IPS DF 19.7 (cell line): ENCODE measurements at places on chromosomes 16 and 17.

GRCh38 chr16:67464565-67464964 is 16.4 kb downstream of the ATP6V0D1 start:
- DNase-seq, result no peak

DNA sequence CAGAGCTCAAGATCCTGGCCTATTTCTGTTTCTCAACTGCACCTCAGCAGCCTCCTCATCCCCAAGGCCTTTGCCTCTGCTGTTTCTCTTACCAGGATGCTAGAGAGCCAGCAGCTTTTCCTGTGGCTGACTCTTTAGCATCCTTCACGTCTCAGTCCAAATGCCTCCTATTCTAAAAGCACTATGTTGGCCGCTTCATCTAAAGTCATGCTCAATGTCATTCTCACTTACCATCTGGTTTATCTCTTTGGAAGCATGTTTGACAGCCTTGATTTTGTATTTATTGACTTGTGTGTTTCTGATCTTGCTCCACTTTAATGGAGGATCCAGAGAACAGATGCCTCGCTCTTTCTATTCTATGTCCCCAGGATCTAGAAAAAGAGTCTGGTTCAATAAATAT is 351.8 kb upstream of the CDH11 start:
- DNase-seq, result no peak

DNA sequence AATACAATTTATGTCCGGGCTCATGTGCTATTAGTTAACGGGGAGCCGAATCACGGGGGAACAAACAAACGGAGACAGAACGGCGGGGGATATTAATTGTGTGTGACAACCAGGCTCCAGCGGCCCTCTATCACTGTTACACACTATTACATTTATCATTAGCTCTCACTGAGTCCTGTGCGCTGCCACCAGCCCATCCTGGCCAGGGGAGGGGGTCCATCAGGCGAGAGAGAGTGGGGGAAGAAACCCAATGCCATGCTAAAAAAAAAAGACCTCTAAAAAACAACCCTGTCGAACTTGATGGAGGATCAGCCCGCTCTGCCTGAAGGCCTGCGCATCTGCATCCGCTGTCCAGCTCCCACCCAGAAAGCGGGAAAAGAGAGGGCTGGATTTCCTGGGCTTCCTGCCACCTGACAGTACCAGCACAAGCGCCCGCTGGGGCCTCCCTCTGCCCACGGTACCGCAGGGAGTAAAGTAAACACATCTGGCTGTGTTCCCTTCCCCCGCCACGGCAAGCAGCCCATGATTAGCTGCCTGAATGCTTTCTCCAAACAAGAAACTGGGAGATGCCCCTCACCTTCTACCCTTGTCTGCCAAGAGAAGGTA is 41.7 kb downstream of the PIPOX start:
- no peak for DNase-seq

DNA sequence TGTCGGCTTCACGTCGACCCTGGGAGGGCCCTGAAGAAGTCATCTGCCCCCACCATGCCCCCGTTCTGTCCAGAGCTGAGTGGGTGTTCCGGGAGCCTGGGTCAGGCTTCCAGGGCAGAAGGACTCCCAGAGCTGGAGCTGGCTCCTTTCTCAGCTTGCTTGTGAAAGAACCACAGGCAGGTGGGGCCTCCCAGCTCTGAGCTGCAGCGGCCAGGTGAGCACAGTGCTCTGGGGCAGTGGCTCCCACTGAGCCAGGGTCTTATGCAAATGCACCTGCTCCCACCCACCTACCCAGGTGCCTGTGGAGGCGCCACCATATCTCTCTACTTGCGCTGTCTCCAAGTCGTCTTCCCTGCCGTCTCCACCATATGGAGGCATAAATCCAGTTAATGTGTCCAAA is 140.0 kb upstream of the RPL38 start:
- no peak for DNase-seq

GRCh38 chr16:87849419-87850008 is 19.8 kb downstream of the SLC7A5 start:
- no peak for DNase-seq

- DNase-seq, result no peak
Observed at GRCh38 chr17:69948406-69948805, 126.6 kb upstream of the KCNJ16 start.

DNA sequence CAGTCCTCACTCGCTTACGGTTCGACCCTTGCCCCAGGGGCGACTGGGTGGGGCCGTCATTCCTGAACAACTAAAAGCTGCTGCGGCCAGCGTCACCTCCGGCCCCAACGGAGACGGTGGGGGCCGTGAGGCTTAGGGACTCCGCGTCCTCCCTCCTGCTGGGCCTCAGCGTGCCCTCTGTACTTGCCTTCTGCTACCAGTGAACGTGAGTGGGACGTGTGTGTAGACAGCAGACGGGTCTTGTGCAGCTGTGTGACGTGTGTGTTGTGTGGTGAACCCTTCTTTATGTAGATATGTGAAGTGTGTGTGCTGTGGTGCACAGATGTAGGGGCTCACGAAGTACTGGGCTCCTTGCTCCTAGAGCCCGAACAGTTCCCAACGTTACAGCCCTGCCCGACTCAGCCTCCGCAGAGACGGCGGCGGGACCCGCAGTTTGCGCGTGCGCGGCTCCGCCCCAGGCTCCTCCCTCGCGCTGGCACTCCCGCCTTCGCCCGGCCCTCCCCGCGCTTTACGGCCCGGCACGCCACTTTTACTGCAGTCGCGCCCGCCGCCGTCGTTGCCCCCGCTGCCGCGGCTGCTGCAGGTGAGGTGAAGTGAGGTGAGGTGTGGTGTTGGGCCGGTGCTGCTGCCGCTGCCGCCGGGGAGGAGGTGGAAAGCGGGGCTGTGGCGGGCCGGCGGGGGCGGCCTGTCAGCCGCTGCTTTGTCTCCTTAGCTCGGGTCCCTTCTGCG is at the start of gene PHAF1:
TSS of gene PHAF1 (plus strand) at position 535 of the 729 bp plus-strand sequence. CDS start 235 bp downstream, outside the sequence.
- peak; percentile 65 for DNase-seq

GRCh38 chr16:84091460-84091859 is 25.3 kb downstream of the MBTPS1 start:
- no peak for DNase-seq

- no peak for DNase-seq
Observed at GRCh38 chr17:77083531-77083930, 57.2 kb upstream of the SEC14L1 start.

- no peak for DNase-seq
Observed at GRCh38 chr17:57461082-57461481, 204.8 kb downstream of the MSI2 start.

DNA sequence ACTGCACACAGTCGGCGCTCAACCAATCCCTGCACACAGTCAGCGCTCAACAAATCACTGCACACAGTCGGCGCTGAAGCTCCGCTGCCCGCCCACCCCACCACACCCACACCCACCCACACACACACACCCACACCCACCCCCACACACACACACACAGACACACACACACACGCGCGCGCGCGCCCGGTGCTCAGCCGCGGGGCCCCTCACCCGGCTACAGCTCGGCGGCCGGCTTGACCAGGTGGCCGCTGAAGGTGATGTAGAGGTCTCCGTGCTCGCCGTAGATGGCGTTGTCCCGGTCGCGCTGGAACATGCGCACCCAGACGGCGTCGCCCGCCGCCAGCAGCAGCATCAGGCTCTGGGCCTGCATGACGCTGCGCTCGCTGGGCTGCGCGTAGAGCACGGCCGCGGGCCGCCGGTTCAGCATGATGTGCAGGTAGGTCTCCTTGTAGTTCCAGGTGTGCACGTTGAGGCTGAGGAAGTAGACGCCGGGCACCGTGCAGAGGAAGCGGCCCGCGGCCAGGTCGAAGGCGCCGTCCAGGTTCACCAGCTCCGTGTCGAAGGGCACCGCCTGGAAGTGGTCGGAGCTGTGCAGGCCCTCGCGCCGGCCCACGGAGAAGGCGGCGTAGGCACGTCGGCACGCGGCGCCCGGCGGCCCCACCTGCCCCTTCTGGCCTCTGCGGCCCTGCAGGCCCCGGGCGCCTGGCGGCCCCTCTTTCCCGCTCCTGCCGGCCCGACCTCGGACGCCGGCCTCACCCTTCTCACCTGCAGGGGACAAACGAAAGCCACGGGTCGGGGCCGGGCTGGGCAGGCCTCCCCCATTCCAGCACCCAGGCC is 2.5 kb downstream of the C1QTNF8 start:
- peak; percentile 15 for DNase-seq

GRCh38 chr17:78598013-78598471 is 20.8 kb upstream of the DNAH17 start:
- DNase-seq, result no peak

DNA sequence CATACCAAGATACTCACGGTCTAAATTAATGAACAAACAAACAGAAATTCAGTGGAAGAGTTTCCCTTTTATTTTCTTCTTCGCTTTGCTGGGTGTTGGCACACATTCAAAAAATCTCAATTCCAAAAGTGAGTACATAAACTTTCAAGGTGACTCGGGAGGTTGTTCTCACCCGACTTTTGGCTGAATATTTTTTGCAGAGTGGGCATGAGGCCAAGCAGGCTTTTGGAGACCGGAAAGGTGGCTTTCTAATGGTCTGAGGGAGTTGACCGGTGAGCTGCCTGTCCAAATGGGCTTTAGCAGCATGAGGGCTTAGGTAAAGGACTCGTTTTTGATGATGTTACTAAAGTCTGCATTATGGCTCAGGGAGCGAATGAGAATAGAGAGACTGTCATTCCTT is 318.7 kb downstream of the CPPED1 start:
- DNase-seq, result no peak

- DNase-seq, result no peak
Observed at GRCh38 chr16:78199325-78200022, 100.0 kb downstream of the WWOX start.

GRCh38 chr16:74026373-74027281 is 270.0 kb upstream of the PSMD7 start:
- DNase-seq, result peak; percentile 57

GRCh38 chr17:51613255-51613654 is 352.9 kb downstream of the UTP18 start:
- no peak for DNase-seq

- DNase-seq, result no peak
Observed at GRCh38 chr16:4795181-4795827, at the start of gene SMIM22. TSS of gene SMIM22 (plus strand) at chr16:4795369. CDS start at chr16:4795735, 366 bp downstream.

GRCh38 chr16:67528222-67528869 is at the start of gene RIPOR1:
TSS of gene RIPOR1 (plus strand) at chr16:67528829. CDS start at chr16:67538447, 9,618 bp downstream.
- no peak for DNase-seq

GRCh38 chr17:64750891-64751677 is 89.0 kb upstream of the SMURF2 start:
- no peak for DNase-seq

DNA sequence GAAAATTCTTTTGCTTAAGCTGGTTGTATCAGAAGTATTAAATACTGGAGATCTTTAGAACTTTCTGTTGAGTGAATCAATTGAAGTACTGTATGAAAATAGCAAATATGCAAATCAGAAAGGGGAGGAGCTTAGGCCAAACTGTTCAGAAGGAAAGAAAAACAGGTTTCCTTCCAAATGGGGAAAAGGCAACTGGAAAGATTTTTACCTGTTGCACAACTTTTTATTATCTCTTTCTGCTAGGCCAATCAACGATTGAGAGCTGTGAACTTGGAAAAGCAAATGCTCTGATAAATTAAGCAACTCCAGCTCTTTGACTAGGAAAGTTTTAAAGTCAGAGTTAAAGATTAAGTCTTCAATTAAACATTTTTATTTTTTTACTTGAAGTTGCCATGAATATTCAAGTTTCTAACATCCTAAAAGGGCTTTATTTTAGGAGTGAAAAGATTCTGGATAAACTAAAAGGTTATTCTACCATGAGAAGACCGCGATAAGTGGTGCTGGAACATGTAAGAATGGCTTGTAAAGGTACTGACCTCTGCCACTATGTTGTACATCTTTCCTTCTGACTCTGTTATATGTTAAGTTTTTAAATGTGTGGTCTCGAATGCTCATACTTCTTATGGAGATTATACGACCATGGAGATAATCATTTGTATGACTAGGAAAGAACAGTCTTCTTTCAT is 16.5 kb downstream of the DCUN1D3 start:
- DNase-seq, result no peak

DNA sequence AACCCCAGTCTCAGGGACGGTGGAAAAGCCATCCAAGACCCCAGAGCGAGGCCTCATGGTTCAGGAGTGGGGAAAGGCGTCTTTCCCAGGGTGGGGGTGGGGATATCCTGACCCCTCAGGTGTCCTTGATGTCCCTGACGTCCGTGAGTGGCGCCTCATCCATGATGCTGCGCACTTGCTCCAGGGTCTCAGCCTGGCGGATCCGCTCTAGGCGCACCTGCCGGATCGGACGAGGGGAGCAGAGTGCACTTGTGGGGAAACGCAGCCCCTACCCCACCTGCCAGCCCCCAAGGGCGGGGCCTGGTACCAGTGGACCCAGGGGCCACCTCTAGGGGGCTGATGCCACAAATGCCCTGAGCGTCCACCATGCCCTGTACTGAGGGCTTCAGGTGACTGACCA is 20.2 kb downstream of the RABEP2 start:
- no peak for DNase-seq

DNA sequence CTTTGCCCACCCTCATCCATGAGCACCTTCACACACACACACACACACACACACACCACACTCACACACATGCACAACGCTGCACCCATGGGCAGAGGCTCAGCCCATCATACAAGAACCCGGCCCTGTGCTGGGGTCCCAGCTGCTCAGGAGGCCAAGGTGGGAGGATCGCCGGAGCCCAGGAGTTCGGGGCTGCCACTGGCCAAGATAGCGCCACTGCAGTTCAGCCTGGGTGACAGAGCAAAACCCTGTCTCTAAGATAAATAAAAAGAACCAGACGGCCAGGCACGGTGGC is 3.4 kb upstream of the FSCN2 start:
- no peak for DNase-seq

- DNase-seq, result no peak
Observed at GRCh38 chr17:2777242-2777867, 18.9 kb upstream of the RAP1GAP2 start.

DNA sequence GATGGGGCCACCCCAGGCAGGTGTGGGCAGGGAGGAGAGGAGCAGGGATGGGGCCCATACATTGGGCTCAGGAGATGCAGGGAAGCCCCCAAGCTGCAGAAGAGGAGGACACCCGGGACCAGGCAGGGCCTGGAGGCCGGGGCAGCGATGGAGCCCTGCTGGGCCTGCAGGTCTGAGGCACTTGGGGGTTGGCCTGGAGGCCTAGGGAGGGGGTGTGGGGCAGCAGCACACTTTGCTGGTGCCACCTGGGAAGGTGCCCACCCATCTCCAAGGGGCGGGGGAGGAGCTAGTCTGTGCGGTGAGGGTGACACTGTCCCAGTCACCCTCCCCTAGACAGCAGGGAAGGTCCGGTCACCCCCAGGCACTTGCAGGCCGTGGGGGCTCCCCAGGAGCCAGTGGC is 6.4 kb upstream of the CCDC57 start:
- no peak for DNase-seq

GRCh38 chr16:11320170-11320569 is 25.1 kb upstream of the RMI2 start:
- no peak for DNase-seq

DNA sequence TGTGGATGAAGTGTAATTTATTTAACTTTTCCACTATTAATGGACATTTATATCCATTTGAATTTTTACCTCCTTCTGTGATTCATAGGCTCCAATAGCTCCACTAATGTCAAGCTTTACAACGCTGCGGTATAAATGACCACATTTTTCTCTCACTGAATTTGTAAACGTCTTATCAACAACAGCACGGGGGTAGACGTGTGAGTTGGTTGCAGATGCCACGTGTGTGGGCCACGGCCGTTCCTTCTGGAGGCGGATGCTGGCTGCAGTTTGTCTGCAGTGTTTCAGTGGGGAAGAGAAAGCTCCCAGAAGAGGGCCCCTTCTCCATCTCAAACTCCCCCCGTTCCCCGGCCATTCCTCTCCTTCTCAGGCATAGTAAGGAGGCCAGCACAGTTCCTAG is 68.2 kb upstream of the XYLT1 start:
- no peak for DNase-seq

- no peak for DNase-seq
Observed at GRCh38 chr17:77733576-77734296, 224.8 kb upstream of the TNRC6C start.
